ENCODE measurements at places on chromosomes 5 and 9. TPM values are rescaled to one million over a fixed set of nuclear protein-coding genes. Genes with fewer than 3 reads are reported as not detected.

Gene WWC1
- 1.2 TPM for total RNA-seq

Gene MEIKIN
- total RNA-seq = not detected

Gene IFNB1
- total RNA-seq = 0.30 TPM

Gene SNAPC3
- total RNA-seq = 90.5 TPM

Gene SRD5A1
- 9.5 TPM for total RNA-seq

Gene GFI1B
- total RNA-seq = not detected

Gene PCDHB9
- 0.18 TPM for total RNA-seq

Gene CDC14B
- 15.5 TPM for total RNA-seq

Gene CCDC180
- total RNA-seq = 1.4 TPM

Gene GRM6
- not detected for total RNA-seq

Gene DIAPH1
- 53.9 TPM for total RNA-seq

All from smooth muscle cell of the umbilical artery (primary cell).